ENCODE measurements at places on chromosomes 1 and 21.

DNA sequence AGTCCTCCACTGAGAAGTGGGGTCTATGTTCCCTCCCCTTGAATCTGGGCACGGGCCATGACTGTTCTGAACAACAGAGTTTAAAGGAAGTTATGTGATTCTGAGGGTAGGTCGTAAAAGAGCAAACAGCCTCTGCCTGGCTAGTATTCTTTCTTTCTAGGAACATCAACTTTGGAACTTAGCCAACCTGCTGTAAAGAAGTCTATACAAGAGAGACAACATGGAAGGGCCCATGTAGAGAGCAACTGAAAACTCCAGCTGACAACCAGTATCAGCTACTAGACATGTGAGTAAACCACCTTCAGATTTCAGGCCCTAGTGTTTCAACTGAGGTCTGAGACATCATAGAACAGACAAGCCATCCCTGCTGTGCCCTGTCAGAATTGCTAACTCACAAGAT lies 7.5 kb downstream of the SELENOF start:
- DNase-seq = no peak

GRCh38 chr1:41542196-41542930 lies 57.9 kb upstream of the EDN2 start:
- no peak for DNase-seq

GRCh38 chr1:56540467-56540866 lies 38.9 kb downstream of the PLPP3 start:
- DNase-seq = no peak

DNA sequence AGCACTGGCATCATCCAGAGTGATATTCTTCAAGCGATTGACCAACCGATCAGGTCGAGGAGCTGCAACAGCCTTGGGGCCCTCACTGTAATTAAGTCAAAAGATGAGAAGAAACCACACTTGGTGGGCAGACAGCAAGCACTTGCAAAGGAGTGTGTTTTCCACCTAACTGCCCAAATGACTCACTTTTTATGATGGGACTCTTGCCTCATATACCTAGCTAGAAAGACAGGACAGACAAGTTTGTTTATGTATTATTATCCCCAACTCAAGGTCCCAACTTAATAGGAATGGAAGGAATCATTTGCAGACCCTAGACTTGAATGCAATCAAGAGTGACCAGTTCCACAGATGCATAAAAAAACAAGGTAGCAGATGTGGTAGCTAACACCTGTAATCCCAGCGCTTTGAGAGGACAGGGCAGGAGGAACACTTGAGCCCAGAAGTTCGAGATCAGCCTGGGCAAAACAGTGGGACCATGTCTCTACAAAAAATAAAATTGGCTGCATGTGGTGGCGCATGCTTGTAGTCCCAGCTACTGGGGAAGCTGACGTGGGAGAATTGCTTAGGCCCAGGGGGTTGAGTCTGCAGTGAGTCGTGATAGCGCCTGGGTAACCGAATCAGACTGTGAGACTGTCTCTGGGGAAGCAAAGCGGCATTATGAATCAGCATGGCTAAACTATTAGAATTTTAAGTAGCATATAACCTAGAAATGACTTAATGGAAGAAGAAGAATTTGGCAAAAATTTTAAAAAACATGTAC lies 2.3 kb upstream of the NRAS start:
- DNase-seq = no peak

GRCh38 chr1:30748098-30748698 lies 9.4 kb downstream of the LAPTM5 start:
- DNase-seq = no peak

DNA sequence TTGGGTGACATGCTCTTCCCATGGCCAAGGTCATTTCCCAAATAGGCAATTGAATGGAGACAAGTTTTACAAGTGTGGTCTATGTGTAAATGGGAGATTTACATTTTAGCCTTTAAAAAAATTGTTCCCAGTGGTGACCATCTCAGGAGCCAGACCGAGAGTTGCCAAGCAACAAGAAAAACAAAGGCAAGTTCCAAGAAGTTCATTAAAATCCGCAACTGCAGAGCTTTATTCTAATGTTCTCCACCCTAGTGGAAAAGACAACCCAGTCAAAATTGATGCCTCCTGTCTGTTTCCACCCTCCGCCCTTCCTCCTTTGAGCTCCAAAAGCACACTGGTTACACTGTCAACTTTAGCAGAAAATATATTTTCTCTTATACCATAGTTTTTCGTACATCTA lies 33.2 kb upstream of the CD55 start:
- no peak for DNase-seq

Data from nephron progenitor cell (in vitro differentiated cells).